ENCODE measurements at places on chromosomes 13 and 19.

DNA sequence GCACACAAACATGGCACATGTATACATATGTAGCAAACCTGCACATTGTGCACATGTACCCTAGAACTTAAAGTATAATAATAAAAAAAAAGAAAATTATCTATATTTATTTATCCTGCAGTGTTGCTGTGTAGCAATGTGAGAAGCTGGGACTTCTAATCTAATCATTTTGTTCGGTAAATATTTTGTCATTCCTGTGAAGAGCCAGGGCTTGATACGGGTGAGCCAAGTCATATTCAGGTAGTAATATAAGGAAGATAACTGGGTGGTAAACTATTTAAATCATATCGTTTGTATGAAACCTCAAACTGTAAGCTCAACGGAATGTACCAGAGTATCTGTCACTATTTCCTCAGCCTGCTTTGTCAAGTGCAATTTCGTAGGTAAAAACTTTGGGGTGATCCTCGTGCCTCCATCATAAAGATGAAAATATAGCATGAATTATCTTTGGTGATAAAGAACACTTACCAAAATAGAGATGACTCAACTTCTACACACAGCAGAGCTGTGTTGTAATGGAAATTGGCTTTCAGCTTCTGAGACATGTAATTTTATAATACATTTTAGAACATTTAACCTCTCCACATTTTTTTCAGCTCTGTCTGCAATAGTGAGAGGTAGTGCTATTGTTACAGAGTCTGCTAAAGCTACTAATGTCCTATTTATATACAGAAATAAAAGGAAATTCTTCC lies 92.9 kb downstream of the PCDH9 start:
- DNase-seq = no peak

DNA sequence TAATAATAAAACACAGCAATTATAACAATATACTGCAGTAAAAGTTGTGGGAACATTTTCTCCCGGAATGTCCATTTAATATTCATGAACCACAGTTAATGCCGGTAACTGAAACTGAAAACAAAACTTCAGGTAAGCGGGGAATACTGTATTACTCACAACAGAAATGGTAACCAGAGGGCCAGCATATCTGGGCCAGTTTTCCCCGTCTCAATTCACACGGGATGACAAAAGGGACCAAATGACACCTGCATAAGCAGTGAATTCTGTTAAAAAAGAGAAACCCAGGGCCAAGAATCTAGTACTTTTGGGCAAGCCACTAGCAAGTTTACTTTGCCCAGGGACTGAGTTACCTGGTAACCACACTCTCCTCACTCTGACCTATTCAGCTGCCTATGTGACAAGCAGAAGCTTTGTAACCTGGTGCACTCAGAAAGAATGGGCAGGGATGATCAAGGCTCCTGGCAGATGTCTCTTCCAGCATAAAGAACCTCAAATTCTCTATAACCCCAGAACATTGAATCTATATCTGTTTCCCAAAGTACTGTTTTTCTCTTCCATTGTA lies 1171.2 kb downstream of the DIAPH3 start:
- no peak for DNase-seq

- DNase-seq = no peak
Observed at GRCh38 chr19:46480415-46480814, 9.1 kb upstream of the PNMA8A start.

DNA sequence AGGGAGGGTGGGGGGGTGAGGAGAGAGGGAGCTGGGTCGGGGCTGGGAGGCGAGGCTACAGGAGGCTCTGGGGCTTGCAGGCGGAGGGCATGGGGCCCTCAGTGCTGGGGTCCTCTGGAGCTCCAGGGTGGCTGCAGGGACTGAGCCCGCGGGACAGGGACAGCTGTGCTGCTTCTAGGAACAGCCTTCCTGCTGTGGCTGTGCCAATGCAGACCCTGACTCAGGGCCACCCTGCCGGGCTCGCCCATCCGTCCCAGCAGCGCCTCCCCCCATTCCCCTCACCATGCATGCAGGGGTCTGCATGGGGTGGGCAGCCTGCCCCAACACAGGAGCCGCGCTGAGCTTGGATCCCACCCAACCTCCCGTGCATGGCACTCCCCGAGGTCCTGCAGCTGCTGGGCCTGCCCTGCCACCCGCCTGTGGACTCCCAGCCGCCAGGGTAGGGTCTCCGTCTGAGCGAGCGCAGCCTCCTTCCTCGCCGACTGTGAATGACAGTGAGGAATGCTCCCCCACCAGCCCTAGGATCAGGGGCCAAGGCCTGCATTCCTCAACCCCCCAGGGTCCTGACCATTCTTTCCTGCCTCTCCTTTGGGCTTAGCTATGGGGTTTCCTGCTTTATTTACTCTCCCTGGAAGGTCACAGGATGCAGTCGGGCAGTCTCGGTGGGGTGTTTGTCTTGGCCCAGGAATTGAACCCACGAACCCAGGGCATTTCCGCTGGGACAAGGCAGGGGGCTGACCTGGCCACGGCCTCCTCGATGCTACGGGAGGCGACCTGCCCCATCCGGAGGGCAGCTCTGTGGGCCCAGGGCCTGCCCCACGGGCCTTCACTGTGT lies 23.4 kb downstream of the CEBPG start:
- no peak for DNase-seq

DNA sequence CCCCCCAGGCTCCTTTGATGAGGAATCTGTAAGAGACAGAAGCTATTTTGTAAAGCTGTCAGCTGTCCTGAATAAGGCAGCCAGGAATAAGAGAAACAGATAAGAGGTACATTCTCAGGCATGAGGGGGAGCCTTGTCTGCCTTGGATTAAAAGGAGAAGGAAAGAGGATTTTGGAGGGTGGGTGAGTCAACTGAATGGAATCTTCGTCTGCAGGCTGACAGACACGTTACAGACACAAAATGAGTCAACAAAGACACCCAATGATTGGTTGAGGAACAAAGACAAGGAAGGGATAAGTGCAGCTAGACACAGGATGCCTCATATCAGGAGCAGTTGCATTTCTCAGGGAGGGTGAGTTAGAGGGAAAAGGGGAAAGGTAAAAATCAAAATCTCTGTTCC lies 162.5 kb downstream of the OLFM4 start:
- DNase-seq = no peak

Measured in activated naive CD4-positive, alpha-beta T cell treated with Interleukin-2 at 50 U/mL for 16 hours (primary cell).